ENCODE measurements at places on chromosomes 7 and 10.

- DNase-seq = no peak
These were observed 655.6 kb downstream of the SORCS1 start for GRCh38 chr10:106508950-106509349.

- no peak for DNase-seq
These were observed 9.7 kb downstream of the CAMK1D start for GRCh38 chr10:12358863-12359564.

GRCh38 chr10:74419491-74419951, 268.5 kb downstream of the ADK start:
- no peak for DNase-seq

- DNase-seq = no peak
These were observed 124.6 kb downstream of the IMMP2L start for GRCh38 chr7:111437736-111438135.

DNA sequence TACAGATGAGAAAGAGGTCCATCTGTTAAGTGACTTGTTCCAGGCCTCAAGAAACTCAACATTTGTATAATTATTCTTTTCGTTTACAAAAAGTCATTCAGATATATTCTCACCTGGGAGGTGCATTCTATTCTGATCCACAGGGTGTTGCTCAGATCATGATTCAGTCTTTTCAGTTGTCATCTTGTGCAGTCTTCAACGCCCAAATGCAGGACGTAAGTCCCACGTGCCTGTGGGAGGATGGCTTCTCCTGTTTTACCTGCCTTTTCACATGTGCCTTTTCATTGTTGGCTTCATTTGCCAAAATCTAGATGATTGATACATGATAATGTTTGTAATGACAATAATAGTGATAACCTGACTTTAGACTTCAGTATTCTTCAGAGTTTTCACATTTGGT, 46.5 kb downstream of the SLK start:
- DNase-seq = no peak

- DNase-seq = peak; percentile 83
These were observed 11.9 kb downstream of the SSC4D start for GRCh38 chr7:76397409-76398183.

DNA sequence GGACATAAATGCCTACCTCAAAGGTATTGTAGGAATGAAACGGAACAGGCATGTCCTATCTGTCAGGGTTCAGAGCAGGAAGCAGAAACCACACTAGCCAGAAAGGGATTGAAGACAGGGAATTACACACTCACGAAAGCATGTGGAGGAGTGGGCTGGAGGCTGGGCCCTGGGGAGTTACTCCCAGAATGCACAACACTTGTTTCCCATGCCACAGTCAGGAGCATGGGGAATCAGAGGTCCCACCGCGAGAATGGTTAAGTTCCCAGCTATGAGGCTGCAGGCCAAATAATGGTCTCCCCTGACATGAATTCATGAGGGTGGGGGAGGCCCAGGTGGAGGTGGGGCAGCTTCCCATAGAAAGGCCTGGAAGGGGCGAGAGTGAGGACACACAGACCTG, 212.7 kb downstream of the HERPUD2 start:
- no peak for DNase-seq

GRCh38 chr10:29886299-29886698, 173.1 kb downstream of the JCAD start:
- no peak for DNase-seq

DNA sequence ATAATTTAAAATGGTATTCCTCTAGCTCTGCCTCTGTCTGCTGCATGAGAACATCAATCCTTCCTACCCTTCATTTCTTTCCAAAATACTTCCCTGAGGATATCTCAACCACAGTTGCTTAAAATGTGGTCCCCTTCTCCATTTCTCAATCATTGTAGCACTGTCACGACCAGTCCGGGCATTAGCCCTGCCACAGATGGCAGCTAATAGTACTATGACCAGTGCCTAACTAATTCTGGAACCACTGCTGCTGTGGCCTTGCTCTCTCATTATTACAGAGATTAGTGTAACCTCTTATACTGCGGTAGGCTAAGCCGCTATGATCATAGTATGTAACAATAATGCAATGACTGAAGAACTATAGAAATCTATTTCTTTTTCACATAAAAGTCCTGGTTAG, 66.0 kb downstream of the REEP3 start:
- no peak for DNase-seq

- DNase-seq = no peak
These were observed 992 bp upstream of the KIFBP start for GRCh38 chr10:68987611-68988010.

DNA sequence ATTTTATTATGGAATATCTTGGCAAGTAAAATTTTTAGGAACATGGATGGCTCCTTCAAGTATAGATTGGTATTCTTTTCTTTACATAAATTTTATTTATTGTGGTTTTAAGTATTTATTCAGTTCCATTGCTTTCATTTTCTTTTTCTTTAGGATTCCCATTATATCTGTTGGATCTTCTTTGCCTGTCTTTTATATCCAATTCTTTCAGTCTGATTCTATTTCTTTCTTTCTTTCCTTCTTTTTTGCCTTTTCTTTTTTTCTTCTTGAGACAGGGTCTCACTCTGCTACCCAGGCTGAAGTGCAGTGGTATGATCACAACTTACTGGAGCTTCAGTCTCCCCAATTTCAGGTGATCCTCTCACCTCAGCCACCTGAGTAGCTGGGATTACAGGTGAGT, 74.2 kb upstream of the GLI3 start:
- no peak for DNase-seq

- DNase-seq = no peak
These were observed 2.3 kb downstream of the HPS1 start for GRCh38 chr10:98444314-98445006.

- no peak for DNase-seq
These were observed 235.2 kb downstream of the TMEM26 start for GRCh38 chr10:61217851-61218565.

DNA sequence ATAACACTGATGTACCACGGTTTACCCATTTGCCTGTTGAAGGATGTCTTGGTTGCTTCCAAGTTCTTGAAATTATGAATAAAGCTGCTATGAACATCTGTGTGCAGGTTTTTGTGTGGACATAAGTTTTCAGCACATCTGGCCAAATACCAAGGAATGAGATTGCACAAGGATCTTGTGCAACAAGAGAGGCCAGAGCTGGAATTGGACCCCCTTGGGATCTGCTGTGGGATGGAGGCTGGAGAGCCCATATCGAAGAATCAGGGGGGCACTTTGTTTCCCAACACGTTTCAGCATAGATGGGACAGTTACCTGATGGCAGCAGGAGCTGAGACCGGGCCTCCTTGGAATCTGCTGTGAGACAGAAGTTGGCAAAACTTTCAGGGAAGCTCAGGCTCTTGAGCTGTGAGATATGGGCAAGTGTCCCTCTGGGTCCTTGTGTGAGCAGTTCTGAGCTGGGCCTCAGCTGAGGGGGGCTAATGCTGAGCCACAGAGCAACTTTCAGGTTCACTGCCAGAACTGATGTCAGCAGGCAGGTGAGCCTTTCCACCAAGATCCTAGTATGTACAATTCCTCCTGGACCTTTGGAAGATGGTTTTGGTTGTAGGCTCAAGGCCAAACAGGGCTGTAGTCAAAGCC, 115.2 kb upstream of the RAB18 start:
- DNase-seq = no peak

GRCh38 chr7:72292794-72293193, 119.3 kb downstream of the CALN1 start:
- DNase-seq = no peak

GRCh38 chr7:73705551-73705920, 13.9 kb downstream of the STX1A start:
- DNase-seq = no peak

DNA sequence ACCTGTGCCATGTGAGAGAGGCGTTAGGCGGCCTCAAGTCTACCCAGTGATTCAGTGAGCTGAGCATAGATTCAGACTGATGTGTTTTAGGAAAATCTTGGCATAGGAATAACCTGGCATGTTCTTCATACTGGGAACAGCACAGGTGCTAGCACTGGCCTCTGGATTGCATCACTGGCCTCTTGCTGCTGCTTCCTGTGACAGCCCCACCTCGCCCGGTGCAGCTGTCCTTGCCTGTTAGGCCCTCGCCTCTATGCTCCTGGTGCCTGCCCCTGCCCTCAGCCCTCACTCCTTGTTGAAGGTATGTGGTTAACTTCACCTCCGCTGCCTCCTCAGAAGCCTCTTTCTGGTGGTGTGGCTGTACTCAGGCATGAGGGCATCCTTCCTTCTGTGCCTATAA, 46.2 kb downstream of the BLNK start:
- no peak for DNase-seq

- no peak for DNase-seq
These were observed 307.8 kb downstream of the GPR37 start for GRCh38 chr7:124457841-124458240.

- no peak for DNase-seq
These were observed 142.5 kb upstream of the SHH start for GRCh38 chr7:155954550-155955366.

GRCh38 chr7:128841921-128842673, 11.9 kb downstream of the FLNC start:
- peak; percentile 65 for DNase-seq

DNA sequence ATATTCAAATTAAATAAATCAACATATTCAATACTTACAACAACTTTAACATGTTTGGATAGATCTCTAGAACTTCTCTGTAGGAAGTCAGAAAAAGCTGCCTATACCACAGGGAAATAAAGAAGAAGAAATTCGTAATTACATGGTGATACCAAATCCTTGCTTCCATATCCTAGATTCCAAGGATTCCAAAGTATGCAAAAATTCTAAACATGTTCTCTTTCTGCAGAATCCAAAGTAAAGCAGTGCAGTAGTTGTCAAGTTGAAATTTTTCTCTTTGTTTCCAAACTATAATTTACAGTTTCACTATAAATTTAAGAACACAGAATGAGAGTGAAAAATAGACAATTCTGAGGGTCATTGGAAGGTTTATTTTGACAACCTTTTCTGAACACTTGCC, 233.7 kb upstream of the PTN start:
- DNase-seq = no peak

DNA sequence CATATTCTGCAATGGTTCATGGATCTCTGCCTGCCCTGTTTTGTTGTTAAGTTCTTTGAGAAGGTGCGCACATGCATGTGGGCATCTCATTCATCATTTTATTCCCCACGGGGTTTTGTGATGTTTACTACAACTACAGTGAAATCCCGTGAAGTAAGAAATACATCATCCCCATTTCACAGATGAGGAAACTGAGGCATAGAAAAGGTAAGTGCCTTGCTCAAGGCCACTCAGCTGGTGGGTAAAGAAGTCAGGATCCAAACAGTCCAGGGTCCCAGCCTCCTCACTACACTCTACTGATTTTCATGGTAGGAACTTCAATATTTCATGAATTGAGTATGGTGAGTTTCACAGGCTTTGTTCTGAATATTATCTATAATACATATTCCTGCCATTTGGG, 72.6 kb downstream of the CYP26A1 start:
- DNase-seq = no peak

DNA sequence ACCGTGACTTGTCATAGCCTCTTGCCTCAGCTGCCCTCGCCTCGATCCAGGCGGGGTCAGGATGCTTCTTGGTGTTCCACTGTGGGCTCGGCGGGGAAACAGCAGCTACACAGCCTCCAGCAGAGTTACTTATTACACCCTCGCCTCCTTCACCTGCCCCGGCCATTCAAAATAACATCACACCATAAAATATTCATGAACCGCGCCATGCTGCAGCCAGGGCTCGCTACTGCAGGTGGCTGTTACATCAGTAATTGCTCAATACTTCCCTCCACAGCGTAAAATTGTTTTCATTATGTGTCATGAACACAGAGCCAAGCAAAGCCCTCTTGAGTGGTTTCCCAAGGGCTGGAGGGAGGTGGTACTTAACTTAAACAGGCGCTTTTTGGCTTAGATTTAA, 241.5 kb upstream of the SP8 start:
- DNase-seq = no peak

DNA sequence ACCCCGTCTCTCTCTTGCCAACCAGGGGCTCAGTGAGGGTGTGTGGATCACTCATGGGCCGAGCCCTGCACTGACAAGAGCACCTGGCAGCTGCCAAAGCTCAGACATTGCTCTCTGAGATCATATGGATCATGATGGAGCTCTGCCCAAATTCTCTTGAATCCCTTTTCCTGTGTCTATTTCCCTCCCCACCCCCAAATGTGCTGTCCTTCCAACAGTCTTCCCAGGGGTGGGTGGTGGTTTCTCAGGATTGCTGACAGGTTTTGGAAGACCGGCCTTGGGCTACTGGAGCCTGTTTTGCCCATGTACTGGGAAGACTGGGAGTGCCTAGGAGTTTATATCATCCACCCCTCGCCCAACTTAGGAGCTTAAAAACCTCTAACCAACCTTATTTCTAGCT, 10.5 kb downstream of the ARHGAP22 start:
- DNase-seq = no peak

- DNase-seq = no peak
These were observed 57.6 kb upstream of the PDZD8 start for GRCh38 chr10:117432866-117433265.

- DNase-seq = peak; percentile 7
These were observed 72.5 kb downstream of the C10orf90 start for GRCh38 chr10:126598009-126598408.

GRCh38 chr10:86681047-86681446, 12.7 kb downstream of the LDB3 start:
- no peak for DNase-seq

DNA sequence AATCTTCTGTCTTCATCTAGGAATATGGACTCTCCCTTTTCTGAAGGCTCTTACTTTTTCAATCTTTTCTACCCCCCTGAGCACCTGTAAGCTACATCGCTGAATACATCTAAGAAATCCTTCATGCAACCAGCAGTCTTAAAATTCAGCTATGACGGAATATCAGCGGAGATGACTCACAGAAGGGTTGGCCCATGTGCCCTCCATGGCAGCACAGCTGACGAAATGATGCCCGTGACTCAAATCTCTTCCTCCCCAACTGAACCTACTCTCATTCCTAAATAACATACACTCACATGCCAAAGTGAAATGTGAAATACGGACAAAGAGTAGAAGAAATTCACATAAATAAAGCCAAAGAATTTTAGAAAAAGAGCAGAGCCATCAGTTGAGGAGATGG, 30.3 kb upstream of the NCAPG2 start:
- DNase-seq = no peak

DNA sequence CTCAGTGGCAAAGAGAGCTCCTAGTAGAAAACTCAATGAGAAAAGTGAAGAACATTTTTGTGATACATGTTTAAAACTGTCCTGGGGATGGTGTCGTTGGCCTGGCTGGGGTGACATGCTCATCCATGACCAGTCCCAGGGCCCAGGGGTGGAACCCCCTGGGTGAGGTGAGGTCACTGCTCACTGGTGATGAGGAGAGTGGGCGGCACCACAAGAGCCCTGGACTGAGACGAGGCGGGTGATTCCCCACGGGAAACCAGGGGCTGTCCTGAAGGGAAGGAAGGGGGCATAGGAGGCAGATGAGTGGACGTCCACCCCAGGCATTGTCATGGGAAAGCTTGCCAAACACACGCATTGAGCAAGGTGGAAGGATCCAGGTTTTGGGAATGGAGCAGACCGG, 54.6 kb downstream of the HTR5A start:
- no peak for DNase-seq

DNA sequence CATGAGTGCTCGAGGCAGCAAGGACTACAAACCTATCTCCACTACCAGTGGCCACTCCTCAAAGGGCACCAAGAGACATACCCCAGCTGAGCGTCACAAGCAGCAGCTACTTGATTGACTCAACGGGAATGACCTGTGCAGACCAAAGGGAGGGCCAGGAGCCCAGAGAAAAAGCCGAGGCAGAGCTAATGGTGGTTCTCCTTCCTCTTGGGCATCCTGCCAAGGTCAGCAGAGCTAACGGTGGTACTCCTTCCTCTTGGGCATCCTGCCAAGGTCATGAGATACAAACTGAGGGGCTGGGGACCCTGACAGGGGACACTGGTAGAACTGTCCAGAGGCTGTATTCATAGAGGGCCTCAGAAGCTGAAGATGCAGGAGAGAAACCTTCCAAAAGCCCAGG, 60.4 kb downstream of the FAM53B start:
- no peak for DNase-seq
